ENCODE measurements at places on chromosomes 3 and 15.

GRCh38 chr3:128278761-128279600 is 125.7 kb downstream of the EEFSEC start:
- DNase-seq, result no peak

- DNase-seq, result no peak
These were observed 83.8 kb downstream of the FAM174B start for GRCh38 chr15:92571824-92572223.

DNA sequence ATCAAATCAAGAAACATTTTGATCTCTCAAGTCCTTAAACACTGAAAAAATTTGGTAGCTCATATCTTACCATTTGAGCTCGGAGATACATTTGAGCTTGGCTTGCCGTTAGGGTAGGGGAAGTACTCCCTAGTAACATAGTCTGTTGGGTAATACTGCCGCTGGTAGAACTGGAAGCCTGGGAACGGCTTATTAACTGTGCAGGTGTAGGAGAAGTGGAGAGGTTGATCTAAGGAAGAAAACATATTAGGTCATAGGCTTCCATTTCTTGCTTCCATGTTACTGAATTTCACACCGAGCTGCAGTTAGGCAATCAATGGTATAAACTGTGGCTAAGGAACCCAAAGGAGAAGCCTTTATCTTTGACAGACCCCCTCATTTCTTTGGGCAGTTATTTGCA is 32.5 kb downstream of the PHC3 start:
- DNase-seq, result no peak

GRCh38 chr15:77482570-77482969 is 61.9 kb downstream of the HMG20A start:
- DNase-seq, result no peak

DNA sequence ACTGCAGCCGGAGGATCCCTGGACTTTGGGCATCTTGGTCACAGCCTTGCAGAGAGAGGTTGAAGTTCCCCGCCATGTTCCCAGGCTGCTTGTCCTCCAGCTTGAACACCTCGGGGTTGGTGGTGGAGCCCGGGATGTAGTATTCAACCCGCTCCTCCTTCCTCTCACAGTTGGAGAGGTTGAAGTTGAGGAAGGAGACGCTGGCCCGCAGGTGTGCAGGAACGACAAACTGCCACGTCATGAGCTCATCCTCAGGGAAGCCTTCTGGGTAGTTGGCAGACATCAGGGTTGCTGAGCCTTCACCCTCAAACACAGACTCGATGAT is 35.7 kb downstream of the CDCP1 start:
- DNase-seq, result no peak

GRCh38 chr3:4506559-4507023 is 13.4 kb downstream of the ITPR1 start:
- no peak for DNase-seq

- DNase-seq, result no peak
These were observed 43.5 kb downstream of the UBE2E2 start for GRCh38 chr3:23246651-23247050.

GRCh38 chr15:95132774-95133173 is 901.4 kb downstream of the MCTP2 start:
- no peak for DNase-seq

DNA sequence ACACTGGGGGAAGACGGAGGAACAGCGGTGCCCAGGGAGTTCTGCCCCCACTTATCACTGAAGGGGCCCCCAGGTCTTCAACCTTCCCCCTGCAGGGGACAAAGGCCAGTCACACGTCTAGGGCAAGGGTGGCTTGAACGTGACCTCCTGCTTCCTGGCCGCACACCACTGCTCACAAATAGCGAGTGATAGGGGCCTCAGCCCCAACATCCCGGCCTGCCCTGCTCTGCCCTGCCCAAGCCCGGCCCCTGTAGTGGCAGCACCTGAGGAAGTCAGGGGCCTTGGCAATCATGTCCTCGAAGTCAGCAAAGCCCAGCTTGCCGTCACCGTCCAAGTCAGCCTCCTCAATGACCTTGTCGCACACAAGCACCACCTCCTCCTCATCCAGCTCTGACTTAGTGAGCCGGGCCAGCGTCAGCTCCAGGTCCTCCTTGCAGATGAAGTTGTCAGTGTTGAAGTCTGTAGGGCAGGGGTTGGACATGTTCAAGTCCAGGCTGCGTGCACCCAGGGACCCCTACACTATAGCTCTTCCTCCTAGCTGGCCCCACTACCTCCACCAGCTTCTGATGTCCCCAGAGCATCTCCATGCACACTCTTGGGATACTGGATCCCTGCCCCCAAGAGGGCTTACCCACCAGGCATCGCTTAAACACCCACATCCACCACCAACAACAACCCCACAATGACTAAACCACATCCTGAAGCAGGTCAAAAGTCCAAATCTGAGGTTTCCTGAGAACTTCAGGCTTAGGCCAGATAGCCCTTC is 13.3 kb downstream of the SH2D7 start:
- no peak for DNase-seq

DNA sequence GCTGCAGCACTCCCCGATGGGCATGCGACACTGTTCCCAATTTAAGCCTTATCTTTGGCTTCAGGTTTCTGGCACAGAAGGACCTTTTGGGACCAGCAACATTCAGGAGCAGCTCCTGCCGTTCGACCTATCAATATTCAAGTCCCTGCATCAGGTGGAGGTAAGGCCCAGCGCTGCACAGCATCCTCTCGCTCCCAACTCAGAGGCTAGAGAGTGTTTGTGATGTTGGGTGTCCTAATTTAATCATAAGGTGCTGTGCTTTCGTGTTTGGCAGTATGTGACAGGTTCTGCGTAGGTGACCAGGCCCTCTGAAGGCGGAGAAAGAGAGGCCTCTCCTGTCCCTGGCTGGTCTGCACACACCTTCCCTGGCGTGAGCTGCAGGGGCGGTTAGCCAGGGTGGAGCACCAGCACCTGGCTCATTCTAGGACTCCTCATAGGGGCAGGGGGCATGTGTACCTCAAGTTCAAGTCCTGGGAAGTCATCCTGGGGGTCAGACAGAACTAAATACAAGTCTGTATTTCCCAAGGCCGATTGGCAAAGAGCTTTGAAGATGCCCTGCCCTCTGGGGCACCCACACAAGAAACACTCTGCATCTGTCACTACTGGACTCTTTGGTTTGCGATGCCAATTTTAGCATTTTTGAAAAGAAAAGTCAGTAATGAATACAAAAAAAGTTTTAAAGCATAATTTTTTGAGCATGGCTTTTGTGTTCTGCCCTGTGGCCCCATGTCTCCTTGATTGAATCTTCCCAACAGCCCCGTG is 17.0 kb downstream of the NISCH start:
- no peak for DNase-seq

DNA sequence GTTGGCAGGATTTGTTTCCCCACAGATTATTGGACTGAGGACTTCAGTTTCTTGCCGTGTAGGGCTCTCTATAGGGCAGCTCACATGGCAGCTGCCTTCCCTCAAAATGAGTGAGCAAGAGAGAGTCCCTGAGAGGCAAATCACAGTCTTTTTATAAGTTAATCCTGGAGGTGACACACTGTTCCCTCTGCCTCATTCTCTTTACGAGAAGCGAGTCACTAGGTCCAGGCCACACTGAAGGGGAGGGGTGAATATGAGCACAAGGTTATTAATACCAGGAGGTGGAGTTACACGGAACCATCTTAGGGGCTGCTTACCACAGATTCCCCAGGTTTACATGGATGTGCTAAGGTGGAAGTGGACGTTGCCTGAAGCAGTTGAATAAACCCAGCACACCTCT is 77.0 kb downstream of the LPP start:
- no peak for DNase-seq

- no peak for DNase-seq
These were observed 25.3 kb upstream of the ARHGEF26 start for GRCh38 chr3:154095832-154096421.

- DNase-seq, result no peak
These were observed 52.8 kb downstream of the UBE3A start for GRCh38 chr15:25385986-25386385.

- no peak for DNase-seq
These were observed 8.4 kb upstream of the RTP1 start for GRCh38 chr3:187188931-187189330.

DNA sequence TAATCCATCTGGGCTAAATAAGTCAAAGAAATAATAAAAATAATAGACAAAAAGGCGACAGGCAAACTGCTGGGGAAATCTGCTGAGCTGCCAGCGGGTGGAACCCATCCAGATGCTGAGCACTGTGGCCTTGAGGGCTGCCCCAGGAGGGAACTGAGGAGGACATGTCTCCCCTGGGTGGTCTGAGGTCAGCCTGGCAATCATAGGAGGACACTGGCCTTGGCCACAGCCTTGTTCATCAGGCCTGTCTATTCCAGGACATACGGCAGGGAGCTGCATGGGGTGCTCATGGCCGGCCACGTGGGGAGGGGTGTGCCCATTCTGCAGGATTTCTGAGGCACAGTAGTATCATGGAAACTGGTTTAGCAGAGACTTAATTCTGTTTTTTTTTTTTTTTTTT is 21.5 kb upstream of the SNRPA1 start:
- DNase-seq, result no peak

DNA sequence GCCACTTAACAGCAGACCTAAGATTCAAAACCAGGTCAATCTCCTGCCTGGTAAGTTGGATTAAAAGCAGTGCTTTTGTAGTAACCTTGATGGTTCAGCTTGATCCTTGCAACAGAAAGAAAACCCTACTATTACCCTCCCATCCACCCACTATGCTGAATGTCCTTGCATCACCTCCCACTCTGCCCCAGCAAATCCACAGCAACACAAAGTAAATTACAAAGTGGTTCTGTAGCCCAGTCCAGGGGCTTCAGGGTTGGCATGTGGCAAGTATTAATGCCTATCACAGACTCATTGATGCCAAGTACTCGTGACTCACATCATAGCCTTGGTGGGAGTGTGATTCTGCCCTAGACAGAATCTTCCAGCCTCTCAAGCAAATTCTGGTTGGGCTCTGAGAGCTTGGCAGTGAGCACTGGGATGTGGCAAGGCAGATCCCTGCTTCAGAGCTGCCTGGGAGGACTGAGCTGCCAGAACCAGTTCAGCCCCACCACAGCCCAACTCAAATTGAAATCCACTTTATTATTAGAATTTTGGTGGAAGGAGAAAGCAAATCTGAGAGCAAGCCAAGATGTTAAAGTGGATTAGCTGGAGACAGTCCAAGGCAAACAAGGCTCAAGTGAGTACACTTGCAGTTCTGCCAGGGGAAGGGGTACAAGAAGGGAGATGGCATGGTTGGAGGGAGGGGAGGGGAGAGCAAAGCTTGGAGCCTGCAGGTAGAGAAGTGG is 225.8 kb upstream of the UMPS start:
- no peak for DNase-seq

- DNase-seq, result no peak
These were observed 66.9 kb downstream of the KCNAB1 start for GRCh38 chr3:156187146-156187769.

GRCh38 chr3:99871231-99872045 is 53.8 kb downstream of the CMSS1 start:
- no peak for DNase-seq

DNA sequence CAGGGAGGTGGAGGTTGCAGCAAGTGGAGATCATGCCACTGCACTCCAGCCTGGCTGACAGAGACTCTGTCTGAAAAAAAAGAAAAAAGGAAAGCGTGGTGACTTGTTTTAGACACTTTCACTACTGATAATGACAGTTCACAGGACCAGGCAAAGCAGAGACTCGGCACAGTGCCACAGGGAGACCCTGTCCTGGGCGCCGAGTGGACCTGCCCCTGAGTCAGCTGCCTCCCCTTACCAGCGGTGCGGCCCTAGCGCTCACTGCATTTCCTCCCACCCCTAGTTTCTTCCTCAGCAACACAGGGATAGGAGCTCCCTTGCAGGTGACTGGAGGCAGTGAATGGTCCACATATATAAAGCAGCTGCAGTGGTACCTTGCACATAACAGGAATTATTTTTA is 38.7 kb upstream of the NSMCE3 start:
- DNase-seq, result no peak

DNA sequence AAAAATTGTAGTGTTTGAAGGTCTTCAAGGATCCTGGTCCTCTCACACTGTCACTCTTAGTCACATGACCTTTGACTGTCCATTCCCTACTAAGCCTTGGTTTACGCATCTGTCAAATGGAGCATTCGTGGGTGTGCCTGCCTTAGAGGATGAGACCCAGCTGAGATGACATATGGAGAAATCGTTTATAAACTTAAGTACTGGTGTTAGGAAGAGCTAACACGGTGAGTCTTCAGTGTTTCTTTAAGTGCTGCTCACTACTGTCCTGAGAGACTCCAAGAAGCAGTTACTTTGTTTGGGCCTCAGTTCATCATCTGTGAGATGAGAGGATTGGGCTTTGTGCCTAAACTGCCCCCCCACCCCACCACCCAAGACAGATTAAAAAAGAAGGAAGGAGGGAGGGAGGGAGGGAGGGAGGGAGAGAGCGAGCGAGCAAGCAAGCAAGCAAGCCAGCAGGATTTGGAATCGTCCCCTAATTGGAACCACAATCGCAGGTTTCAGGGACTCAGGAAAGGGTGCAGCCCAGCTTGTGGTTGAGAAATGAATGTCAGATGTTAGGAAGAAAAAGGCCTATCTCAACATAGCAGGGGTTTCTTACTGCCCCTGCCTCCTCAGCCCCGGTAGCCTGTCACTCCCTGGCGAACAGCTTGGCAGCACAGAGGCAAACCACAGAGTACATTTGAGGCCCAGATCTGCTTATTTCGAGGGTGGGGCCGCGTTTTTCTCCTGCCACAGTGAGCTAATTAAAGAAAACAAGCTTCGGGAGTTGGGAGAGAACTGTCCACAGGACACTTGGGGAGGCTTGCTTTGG is 32.7 kb downstream of the SMAD3 start:
- DNase-seq, result no peak

DNA sequence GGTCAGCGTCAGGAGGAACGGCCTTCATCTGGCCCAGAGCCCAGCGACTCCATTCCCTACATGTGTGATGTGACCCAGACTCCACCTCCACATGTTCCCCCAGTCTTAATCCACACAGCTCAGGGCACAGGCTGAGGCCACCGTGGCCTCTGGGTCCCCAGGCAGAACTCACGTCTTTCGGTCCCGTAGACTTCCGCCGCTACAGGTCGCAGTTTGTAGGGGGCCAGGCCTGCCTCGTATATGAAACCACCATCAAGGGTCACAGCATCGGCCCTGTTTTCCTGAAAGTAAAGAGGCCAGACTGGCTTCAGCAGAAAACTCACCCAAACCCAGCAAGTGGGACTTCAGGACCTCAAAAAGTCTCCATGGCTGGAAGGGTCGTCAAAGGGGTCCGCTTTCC is 8.6 kb downstream of the LTF start:
- no peak for DNase-seq

DNA sequence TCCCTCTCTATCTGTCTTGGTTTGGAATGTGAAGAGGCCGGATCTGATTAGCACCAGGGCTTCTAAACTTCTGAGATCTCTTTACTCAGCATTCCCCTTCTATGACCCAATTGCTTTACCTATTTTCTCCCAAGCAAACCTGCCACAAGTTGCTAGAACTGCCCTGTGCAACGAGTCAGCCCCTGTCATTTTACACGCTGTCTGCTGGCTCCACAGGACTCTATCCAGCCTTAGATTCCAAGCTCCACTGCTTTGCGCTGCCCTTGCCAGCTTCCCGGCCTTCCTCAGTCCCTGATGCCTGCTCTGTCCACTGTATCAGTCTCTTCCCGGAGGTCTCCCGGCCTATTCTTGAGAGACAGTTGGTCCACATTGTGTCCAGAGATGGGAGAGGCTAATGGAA is 12.3 kb downstream of the CEP19 start:
- DNase-seq, result no peak

Measured in stimulated activated CD8-positive, alpha-beta memory T cell treated with anti-CD3 and anti-CD28 coated beads, Interleukin-2, amount 100 ng/mL, for 1 hour (primary cell).